Skin of body (tissue), 3 donors: ENCODE measurements at places on chromosomes 2 and 18. TPM values are rescaled to one million over a fixed set of nuclear protein-coding genes. Genes with fewer than 3 reads are reported as not detected.

GRCh38 chr18:22550366-22550765 is 132.7 kb upstream of the CTAGE1 start:
- no peak for DNase-seq

GRCh38 chr2:112277596-112278220 is 2.3 kb downstream of the ZC3H6 start:
- no peak for DNase-seq

- DNase-seq = no peak
Measured at GRCh38 chr2:31896293-31896692, 114.5 kb downstream of the MEMO1 start.

Gene DTNA
- total RNA-seq = 14.1 TPM

Gene RTP5
- total RNA-seq = not detected
